Retinal pigment epithelial cell (primary cell): ENCODE measurements at places on chromosomes 6 and 20.

GRCh38 chr6:153373869-153374268, 242.8 kb upstream of the RGS17 start:
- no peak for DNase-seq

DNA sequence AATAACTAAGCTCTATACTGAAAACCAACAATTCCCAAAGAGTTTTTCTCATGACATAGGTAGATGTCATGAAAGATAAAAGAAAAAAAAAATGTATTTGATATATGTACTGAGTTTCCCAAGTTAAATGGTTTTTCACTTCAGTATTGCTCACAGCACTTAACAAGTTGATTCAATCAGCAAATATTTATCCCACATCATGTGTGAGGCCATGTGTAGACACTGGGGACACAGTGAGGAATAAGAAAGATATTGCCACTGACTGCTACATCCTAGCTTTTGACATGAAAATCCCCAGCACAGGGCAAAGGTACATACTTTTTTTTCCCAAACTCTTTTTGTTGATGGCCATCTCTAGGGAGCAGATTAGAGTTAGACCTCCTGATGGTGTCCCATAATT, 25.3 kb downstream of the SPTLC3 start:
- DNase-seq, result no peak

GRCh38 chr6:164216368-164216767, 801.9 kb downstream of the QKI start:
- DNase-seq, result no peak

GRCh38 chr6:21137700-21138335, 455.7 kb upstream of the SOX4 start:
- no peak for DNase-seq

DNA sequence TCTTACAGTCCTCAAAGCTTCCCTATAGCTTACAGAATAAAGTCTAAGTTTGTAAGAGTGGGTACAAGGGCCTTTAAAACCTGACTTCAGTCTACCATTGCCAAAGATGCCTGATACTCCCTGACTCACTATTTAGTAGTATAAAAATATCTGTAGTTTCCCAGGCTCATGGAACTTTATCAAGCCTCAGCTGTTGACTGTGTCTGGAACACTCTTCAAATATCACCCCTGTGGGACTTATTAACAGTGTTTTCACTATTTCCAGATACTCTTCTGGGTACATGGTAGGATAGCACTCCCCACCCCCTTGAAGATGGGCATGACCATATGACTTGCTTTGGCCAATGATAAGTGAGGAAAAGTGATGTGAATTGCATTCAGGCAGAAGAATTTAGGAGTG, 105.3 kb upstream of the TENT5A start:
- no peak for DNase-seq

DNA sequence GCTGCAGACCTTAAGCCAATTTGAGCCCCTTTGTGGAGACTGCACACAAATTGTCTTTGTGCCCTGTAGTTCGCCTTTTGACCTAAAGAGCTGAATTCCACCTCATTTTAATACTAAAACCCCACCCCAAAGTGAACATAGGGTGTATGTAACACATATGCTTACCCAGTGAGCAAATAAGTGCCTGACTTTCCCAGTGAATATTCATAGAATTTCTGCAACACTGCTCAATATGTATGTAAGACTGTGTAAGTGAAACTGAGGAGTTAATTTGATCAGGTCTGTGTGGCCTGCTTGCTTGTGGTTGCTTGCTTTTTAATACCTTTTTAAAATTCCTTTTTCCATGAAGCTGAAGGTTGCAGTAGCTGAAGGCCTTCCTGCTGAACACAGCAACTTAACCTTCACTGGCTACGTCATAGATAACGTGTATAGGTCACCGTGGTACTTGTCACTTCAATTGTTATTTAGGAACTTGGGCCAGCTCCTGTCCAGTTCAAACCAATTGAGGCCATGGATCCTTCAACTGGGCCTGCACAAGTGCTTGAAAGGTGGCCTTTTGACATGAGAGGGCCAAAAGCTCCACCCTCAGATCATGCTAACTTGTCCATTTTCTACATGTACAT, 131.7 kb upstream of the BTBD3 start:
- no peak for DNase-seq

DNA sequence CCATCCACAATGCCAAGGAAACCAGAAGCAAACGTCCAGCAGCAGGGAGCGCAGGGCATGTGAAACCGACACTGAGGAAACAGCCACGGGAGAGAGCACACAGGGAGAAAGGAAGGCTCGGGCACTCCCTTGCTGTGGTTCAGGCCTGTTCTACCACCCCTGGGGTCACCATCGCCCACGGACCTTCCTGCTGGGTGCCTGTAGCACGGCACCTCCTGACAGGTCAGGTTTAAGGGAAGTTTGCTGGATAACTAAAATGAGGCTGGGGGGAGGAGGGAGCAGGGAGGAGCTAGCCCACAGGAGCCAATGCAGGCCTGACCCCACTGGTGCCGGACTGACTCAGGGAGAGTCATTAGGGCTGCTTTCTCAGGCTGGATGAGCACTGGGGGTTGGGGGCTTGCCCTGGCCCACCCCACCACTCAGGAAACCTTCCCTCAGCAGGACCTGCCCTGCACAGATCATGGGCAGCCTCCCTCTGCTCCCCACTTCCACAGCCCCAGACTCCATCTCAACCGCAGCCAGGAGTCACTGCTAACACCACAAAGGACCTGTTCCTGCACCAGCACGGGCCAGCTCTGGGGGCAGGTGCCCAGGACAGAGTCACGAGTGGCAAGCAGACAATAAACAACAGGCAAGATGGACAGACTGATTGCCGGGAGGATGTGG, 2.3 kb downstream of the UCKL1 start:
- no peak for DNase-seq

GRCh38 chr6:409370-409972, 17.9 kb downstream of the IRF4 start:
- no peak for DNase-seq

DNA sequence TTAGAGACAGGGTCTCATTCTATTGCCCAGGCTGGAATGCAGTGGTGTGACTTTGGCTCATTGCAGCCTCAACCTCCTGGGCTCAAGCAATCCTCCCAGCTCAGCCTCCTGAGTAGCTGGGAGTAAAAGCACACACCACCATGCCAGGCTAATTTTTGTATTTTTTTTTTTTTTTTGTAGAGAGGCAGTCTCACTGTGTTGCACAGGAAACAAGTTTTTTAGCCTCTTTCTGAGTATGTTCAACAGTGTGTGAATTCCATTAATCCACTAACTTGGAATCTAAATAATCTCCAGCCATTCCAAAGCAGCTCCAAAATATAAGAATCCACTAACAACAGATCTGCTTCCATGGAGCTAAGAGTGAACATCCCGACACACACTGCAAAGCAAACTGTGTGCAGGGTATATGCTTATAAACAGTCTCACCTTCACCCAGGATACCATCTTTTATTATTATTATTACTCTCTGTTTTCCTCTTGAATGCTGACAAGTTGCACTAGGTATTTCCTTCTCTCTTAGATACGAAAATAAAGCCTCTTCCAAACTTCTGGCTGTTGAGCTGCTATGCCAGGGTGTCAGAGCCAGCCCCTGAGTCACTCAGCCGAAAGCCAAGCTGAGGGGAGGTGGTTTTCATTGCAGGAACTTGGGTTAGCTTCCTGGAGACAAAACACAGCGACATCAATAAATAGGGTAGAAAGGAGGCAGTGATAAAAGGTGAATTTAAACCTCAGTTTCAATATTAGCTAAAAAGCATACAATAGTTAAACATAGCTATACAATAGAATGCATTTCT, 264.9 kb downstream of the HIVEP2 start:
- no peak for DNase-seq

DNA sequence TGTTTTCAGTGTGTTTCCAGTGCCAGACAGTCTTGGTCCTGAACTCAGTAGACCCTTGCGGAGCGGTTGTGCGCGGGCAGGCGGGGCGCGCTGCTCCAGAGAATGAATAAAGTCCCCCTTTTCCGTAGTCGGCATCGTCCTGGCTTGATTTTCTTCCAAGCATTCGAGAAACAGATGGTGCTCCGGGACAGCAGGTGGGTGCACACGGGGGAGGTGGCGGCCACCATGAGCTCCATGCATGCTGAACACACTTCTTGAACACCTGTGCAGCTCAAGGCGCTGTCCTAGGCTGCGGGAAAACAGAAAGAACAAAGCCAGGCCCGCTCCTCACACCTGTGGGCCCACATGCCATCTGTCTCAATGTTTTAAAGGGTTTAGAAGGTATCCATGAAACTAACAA, 125.2 kb downstream of the TAF4 start:
- DNase-seq, result no peak

GRCh38 chr6:14439419-14439818, 321.8 kb downstream of the CD83 start:
- DNase-seq, result no peak
